ENCODE measurements at places on chromosomes 11 and 22.

DNA sequence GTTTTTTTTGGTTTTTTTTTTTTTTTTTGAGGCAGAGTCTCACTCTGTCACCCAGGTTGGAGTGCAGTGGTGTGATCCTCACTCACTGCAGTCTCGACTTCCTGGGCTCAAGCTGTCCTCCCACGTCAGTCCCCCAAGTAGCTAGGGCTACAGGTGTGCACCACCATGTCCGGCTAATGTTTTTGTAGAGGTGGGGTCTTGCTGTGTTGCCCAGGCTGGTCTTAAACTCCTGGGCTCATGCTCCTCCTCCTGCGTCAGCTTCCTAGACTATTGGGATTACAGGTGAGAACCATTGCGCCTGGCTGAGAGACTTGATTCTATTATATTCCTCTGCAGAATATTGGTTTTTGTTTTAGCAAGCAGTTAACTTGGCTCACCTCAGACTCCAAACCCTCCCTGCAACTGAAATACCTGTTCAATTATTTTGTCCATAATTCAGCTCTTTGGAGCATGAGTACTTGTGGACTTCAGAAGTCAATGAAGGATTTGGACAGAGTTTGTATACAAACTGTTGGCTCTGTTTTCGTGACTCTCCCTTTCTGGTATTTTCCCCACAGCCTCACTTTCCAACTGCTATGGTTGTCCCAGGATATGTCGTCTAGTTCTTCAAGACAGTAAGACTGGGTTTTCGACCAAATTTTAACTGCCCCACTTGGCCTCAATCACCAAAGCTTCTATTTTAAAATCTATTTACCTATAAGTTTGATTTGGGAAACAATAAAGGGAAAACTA, 69.1 kb upstream of the ADORA2A start:
- no peak for DNase-seq

GRCh38 chr11:95589893-95590612, 199.5 kb downstream of the FAM76B start:
- no peak for DNase-seq

- no peak for DNase-seq
Measured at GRCh38 chr11:68215087-68215445, 2.0 kb upstream of the KMT5B start.

DNA sequence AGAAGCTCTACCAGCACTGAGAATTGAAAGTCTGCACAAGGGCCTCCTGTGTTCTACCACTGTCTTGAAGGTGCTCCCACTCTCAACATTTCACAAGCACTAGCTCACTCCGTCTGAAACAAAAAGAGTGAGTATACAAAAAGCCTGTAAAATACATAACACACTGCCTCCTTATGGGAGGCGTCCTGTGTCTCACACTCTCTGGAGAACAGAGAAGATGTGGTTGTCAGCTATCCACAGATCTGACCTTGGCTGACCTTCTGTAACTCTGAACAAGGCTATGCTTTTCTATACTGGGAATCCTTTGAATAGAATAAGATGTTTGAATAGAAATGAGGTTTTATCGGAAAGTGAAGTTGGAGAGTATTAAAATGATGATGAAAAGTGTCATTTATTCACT, 171.3 kb upstream of the TMEM45B start:
- DNase-seq = no peak

DNA sequence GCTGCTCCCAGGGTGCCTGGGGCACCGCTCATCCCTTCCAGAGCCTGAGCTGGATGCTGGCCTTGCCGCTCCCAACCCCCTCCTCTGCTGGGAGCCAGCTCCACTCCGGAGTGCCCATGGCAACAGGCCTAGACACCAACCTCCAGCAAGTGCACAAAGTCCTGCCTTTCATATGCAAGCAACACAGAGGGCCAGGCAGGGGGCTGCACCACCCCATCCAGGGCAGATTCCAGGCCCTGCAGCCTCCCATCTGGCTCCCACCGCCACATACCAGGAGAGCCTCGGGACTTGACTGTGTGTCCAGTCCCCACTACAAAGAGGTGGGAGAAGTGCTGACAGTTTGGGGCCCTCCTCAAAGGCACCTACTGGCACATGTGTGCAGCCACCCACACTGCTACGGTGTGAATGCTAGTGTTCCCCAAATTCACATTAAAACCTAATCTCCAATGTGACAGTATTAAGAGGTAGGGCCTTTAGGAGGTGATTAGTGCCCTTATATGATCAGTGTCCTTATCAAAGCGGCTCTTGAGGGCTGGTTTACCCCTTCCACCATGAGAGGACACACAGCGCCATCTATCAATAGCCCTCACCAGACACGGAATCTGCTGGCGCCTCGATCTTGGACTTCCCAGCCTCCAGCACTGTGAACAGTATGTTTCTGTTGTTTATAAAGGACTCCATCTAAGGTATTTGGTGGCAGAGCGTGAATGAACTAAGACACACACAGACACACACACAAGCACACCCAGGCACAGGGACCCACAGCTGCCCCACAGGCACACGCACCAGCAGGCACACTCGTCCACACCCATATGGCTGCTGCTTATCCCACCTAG, 16.2 kb downstream of the ARVCF start:
- DNase-seq = no peak

GRCh38 chr11:61682093-61682732, 2.0 kb downstream of the DAGLA start:
- no peak for DNase-seq

DNA sequence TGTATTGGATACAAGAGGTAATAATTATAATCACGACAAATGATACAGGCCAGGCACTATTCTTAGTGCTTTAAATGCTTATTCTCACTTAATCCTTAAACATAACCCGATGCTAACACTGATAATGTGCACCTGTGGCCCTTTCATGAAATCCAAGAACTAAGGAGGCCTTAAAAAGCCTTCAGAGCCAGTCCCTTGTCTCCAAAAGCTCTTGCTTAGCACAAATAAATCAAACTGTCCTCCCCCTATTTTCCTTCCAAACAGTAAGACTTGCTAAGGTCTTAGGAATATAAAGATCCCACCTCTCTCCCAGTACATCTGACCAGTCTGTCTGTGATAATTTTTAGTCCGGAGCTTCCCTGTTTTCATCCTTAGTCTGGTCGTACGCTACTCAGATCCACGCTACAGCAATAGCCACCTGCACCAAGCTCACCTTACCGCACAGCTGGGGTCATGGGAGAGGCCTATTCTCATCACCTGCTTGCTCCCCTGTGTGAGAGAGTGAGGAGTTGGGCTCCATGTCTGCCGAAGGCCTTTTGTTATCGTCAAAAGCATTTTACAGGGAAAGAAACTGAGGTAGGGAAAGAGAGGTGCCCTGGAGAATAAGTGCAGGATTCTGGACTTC, 16.9 kb downstream of the FXYD6 start:
- no peak for DNase-seq

DNA sequence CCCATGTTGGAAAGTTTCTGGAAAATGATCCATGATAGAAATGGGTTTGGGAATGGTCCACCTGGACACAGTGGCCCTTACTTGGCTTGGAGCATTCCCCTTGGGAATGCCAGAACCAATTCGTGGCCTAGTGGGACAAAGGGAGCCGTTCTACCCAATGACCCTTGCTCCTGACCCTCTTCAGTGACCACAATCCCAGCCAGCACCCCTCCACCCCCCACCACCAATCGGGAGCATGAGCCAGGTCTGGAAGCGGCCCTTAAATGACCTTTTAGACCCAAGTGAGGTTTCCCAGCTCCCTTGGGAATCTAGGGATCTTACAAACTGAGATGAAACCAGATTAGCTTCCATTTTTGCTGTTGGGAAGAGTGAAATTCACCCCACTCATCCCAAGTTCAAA, 51.3 kb upstream of the CDON start:
- no peak for DNase-seq

GRCh38 chr11:58924230-58924629, 15.1 kb upstream of the GLYATL1 start:
- DNase-seq = no peak

GRCh38 chr11:132874638-132875037, 657.7 kb downstream of the OPCML start:
- DNase-seq = no peak

All from activated CD4-positive, alpha-beta T cell treated with anti-CD3 and anti-CD28 coated beads, Interleukin-2, amount 50 U/mL, for 1 hour (primary cell).